ENCODE measurements at places on chromosomes 7 and 10.

DNA sequence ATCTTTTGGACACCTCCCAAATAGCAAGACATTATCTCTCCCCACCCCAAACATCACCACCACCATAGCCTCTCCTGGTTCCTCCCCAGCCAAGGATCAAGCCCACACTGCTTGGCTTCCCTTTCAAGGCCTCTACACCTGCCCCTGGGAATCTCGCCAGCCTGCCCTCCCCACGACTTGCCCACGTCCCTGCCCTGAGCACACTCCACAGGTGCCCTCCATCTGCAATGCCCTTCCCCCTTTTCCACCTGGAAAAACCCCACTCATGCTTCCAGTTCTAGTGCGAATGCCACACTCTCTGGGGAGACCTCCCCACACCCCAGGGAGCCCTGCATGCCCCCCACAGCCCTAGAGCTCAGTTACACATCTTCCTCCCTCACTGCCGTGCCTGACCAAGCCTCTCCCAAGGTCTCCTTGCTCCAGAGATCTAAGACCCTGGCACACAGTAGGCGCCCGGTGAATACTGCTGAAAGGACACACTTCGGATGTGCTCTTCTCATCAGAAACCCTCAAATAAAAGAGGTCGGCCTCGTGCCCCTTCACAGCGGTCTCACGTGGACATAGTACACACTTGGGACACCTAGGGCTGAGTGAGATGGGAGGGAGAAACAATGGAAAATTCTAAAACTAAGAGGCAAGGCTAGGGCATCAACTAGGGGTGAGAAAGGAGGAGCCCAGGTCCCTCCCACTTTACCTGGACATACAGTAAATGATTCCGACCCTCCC, 91.4 kb downstream of the DLG5 start:
- no peak for DNase-seq

DNA sequence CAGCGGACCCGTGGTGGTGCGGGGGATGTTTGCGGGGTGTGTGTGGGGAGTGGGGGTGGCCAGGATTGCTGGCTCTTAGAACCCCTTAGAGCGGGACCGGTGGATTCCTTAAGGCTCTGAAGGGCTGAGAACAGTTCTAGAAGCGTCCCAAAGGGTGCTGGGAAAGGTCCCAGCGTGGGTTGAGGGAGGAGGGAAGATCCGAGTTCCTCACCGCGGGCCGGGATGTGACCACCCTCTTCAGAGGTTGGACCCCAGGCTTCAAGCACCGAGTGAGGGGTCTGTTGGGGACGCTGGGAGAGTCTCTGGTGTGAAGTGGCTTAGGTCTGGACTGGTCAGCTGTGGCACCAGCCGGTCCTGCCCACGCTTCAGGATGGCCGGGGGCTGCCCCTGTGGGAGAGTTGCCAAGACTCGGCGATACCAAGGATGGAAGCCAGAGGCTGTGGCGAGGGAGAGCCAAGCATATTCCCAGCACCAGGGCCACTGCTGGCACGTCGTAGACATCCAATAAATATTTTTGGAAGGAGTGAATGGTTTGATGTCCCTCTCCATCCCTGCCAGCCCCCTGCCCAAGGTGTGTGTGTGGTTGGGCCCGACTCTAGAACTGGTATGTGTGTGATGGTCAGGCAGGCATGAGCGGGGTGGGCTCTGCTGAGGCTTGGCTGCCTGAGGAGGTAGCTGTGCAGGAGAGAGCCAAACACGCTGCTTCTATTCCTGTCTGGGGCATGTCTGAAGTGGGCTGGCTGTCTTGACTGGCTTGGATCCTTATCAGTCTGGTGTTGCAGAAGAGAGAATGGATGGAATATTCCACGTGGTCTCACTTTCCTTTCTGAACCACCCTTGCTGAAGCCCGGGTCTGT, 19.2 kb downstream of the ZNF775 start:
- DNase-seq, result no peak

GRCh38 chr10:131845505-131846239, 55.1 kb upstream of the PPP2R2D start:
- no peak for DNase-seq

- no peak for DNase-seq
Measured at GRCh38 chr10:287814-288213, 152.6 kb downstream of the ZMYND11 start.

DNA sequence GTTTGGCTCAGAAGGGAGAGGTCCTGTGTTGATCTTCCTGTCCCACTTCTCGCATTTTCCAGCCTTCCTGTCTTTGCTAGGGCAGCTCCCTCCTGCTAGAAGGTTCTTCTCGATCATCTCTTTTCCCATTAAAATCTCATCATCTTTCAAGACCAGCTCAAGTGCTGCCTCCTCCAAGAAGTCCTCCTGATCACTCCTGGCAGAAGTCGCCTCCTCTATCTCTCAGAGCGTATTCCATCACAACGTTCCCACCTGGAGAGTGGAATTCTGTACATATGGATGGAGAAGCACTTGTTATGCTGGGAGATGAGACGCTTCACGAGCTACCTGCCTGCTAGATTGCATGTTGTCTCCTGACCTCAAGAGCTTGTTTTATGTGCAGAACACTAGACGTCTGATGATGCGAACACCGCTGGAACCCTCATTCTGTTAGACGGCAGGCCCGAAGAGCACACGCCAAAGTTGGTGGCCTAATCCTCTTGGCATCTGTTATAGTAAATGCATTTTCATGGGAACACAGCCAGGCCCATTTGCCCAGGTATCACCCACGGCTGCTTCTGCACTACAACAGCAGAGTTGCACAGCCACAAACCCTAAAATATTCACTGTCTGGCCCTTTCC, 68.0 kb upstream of the INSIG1 start:
- DNase-seq, result no peak

DNA sequence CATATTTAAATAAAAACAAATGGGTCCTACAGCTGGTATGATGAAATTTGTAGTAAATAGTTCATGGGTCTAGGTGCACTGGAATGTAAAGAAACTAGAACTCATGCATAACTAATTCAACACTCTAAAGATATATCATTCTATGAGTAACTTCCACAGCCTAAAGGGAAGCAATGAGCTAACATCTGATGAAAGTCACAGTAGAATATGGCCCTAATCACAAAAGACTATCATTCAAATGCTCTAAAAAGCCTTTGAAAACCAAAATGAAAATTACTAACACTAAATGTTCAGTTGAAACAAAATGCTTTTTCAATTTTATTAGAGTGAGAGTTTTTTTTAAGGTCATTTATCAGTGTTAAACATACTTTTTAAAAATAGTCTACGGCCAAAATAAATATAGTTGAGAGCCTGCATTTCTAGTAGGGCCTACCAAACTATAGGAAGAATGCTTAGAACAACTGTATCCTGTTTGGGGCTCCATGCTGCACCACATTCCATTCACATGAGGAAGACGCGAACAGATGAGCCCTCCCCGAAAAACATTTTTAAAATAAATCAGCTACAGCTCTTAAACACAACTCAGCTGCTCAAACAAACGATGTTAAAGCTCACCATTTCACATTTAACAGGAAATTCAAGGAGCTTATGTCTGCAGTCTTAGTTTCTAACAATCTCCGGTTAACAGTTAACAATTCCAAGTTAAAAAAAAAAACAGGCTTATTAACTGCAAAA, 134.5 kb downstream of the NRBF2 start:
- no peak for DNase-seq

GRCh38 chr7:135190703-135191102, 20.2 kb upstream of the CYREN start:
- no peak for DNase-seq

DNA sequence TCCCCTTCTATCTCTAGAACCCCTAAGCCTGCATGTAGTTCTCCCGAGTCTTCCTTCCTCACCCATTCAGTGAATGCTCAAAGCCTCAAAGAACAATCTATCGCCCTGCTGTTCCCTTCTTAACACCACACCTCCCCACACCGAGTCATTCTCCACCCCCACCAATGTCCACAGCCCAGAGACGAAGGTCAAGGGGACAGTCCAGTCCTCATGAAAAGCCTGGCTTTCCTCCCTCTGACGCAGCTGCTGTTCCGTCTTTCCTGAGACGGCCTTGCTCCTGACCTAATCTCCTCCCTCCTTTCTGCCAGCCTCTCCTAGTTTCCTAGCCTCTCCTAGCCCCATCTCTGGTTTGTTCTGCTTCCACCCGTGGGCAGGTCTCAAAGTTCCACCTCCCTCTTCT, 9.2 kb downstream of the MOSPD3 start:
- no peak for DNase-seq

DNA sequence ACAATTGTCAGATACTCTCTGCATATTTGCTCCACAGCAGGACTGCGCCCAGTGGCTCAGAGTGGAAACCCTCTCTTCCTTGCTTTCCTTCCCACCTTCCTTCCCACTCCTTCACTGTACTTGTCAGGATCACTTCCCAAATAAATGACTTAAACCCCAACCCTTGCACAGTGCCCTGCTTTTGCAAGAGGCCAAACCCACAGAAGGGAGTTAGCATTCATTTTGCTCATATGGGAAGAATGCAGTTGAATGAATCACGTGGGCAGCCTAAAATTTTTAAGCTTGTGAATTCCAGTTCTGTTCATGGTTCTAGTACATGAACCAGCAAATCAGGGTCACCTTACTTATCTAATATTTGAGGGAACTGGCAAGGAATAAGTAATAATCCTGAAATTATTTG, 47.7 kb upstream of the SFMBT2 start:
- DNase-seq, result no peak

DNA sequence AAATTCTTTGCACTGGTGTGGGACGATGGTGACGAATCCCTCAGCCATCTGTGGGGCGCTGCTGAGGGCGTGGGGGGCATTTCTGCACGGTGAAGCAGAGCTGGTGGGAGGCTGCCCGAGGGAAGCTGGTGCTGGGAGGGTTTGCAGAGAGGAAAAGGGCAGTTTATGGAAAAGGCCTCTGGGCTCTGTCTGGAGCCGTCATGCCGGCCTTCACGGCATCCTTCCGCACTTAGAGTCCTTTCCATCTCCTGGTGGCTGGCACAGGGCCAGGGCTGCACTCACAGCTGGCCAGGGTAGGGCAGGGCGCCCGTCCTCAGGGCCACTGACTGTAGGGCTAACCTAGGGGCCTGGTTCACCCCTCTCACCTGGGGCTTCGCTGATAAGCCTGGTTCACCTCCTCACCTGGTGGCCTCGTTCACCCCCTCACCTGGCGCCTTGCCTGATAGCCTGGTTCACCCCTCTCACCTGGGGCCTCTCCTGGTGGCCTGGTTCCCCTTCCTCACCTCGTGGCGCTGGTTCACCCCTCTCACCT, 598 bp upstream of the AMZ1 start:
- no peak for DNase-seq

GRCh38 chr10:6223981-6224380, 21.2 kb downstream of the PFKFB3 start:
- DNase-seq, result no peak

DNA sequence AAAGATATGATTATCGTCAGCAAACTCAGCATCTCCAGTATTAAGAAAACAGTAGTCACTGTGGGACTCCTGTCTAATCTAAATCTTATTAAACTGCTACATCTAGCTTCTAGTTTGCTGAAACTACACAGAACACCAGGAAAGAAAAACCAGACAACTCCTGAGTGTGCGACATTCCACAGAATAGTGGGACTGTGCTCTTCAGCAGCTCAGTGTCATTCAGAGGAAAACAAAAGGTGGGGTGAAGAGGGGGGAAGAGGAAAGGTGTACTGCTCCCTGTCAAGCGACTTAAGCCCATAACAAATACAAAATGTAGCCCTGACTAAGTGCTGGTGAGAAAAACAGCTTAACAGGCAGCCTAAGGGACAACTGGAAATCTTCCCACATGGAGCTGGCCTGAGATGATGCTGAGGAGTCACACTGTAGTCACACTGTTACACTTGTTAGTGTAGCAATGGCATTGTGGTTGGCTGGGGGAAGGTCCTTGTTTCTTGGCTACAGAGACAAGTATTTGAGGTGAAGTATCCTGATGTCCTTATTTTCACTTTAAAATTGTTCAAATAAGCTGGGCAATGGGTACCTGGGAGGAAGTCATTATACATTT, 135.5 kb downstream of the USP6NL start:
- DNase-seq, result no peak

- no peak for DNase-seq
Measured at GRCh38 chr7:23470330-23471105, at the start of gene IGF2BP3. Gene IGF2BP3, minus strand, starts transcription at chr7:23470491. Its CDS starts 381 bp downstream, at chr7:23470110.

DNA sequence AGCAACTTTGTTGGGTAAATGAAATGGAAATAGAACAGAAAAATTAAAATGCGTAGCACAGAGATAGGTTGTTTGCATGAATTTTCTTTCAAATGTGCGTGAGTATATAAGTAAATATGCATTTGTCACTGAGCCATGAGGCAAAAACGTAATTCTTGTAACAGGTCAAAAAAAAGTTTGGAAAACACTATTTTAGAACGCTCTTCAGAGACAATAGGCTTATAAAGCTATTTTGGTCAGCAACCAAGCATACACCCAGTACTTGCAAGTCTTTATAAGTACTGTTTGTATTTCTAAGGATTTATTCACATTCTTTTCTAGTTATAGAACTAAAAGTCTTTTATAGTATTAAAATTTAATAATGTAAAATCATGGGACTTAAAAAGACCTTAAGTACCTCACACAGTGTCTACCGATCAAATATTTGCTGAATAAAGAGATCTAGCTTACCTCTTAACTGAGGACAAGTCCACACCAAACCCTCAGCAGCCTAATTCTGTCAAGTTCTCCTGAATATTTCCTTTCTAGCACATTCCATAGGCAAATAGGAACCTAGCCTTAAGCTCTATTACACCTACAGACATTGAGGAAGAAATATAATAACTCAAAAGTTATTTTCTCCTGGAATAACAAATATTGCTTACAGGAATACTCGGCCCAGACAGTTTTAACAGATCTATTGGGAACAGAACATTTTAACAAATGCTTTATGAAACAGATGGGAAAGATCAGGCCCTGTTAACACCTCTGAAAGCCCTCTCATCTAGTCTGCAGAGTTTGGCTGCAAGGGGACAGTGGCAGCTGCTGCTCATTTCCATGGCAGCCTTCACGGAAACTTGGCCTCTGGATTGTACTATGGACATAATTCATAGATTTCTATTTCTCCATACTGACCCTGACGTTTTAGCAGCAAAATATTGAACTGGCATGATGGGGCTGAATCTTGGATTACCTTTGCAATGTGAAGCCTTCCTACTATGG, 8.8 kb downstream of the CRPPA start:
- no peak for DNase-seq
